Activated CD4-positive, alpha-beta memory T cell treated with anti-CD3 and anti-CD28 coated beads, Interleukin-2, amount 10 ng/mL, durations not matched to agents 7 days and 5 days (primary cell): ENCODE measurements at places on chromosomes 12 and 14.

DNA sequence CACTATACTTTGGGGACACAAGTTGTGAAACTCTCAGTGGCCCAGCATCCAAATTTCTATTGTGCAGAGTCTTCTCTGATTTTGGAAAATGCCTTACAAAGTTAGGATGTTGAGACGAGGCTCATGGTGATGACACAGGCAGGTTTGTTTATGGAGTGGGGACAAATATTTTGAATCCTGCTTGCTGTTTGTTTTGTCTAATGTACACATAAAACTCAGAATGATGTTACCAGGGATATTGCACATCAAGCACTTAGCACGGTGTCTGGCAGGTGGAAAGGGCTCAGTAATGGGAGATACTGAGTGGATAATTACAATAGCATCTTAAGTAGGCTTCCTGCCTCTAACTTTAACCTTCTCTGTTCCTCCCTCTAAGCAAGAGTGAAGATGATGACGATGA lies 628.9 kb upstream of the TBX3 start:
- DNase-seq: no peak

DNA sequence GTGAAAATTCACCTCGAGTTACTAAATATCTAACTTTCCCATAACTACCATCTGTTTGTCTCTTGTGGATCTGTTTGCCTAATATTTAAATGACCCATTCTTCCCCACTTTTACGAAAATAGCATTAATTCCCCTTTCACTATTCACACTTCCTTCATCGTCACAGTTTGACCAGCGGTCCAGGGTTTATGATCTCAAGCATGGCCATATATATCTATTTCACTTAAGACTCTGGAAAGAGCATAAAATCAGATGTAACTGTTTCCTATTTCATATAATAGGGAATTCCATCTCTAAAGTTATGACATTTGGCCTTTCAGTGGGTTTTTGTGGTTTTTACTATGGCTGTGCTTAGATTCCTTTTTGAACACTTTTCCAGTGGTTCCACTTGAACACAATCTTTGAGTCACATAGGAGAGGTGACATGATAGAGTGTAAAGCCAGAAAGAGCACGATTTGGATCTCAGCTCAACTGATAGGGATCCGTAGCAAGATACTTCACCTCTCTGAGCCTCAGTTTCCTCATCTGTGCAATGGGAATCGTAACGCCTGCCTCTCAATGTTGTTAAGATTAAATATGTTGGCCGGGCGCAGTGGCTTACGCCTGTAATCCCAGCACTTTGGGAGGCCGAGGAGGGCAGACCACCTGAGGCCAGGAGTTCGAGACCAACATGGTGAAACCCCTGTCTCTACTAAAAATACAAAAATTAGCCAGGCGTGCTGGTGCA lies 754 bp upstream of the BCL2L14 start:
- DNase-seq: no peak

DNA sequence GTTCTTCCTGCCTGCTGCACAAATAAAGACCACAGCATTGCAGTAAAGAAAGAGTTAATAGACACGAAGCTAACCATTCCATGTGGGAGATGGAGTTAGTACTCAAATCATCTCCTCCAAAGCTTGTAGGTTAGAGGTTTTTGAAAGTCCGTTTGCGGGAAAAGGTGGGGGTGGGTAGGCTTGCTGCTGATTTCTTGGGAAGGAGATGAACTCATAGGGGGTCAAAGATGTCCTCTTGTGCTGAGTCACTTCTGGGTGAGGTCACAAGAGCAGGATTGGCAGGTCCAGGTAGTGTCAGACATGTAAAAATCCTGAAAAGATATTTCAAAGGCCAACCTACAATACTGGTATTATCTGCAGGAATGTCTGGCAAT lies 66.4 kb downstream of the PTHLH start:
- DNase-seq: no peak

GRCh38 chr14:80087411-80087810 lies 123.9 kb downstream of the DIO2 start:
- no peak for DNase-seq
